Karpas-422 (cell line): ENCODE measurements at places on chromosomes 5 and 9.

GRCh38 chr5:152855441-152855840 is 450.4 kb upstream of the NMUR2 start:
- DNase-seq, result no peak

DNA sequence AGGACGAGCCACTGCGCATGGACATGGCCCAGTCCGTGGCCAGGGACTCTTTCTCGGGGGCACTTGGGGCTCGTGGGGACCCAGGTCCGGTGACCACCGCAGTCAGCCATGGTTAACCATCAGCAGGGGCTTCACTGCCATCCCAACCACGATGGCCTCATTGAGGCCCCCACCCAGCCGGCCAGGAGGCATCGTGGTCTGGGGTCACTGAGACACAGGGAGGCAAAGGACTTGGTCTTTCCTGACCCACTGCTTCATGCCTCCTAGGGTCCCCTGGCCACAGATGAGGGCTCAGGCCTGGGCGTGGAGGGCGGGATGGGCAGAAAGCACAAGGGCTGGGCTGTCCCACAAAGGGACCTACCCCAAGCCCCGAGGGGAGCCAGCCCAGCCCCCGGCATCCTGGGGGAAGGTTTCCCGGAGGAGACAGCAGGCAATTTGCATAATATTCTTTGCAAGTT is 6.6 kb downstream of the NACC2 start:
- no peak for DNase-seq

DNA sequence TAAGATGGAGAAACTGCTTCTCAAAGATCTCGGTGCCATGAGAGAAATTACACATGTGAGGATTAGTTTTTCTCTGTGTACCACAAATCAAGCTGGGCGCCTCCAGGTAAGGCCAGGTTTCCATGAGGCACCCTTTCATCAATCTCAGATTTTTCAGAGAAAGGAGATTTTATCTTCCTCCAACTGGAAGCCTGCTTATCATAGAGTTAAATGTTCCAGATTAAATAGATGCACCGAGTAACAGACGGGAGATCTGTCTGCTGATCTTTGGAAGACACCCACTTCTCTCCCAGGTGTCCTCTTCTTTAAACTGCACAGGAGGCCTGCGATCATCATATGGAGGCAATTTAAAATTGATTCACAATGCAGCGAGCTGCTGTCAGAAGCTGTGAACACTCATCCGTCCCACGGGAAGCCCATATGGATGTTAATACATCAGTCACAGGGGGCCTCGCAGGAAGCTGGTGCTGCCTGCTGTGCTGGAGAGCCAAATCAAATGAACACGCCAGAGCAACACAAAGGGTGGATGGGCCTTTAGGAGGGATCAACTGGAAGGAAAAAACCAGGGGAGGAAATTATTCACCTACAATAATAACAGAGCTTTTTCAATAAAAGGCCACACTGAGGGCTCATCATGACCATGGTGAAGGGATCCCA is 93.3 kb downstream of the TLE1 start:
- DNase-seq, result no peak

DNA sequence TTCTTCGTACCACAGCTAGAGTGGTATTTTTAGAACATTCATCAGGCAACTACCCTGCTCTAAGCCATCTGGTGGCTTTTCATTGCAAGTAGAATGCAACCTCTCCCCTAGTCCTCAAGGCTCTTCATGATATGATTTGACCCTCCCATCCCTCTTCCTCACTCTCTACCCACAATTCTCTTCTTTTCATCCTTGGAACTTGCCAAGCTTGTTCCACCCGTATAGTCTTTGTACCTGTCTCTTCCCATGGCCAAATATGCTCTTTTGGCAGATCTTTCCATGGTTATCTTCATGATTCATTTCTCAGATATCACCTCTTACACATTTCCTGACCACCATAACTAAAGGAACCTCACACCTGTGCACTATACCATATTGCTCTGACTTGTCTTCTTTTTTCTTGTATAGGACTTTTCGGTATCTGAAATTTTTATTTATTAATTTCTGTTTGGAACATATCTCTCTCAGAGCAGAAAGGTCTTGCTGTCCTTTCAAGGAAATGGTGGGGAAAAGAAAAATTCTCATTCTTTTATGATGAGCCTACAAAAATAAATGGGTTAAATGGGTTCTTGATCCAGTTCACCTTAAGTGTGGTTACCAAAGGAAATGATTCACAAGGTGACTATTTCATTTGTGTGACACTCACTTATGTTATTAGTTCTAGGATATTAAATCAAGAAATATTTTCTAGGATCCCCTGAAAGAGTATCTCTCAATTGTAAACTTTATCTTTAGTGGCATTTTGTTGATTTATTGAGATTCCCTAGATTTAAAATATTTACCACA is 3.7 kb upstream of the CD274 start:
- no peak for DNase-seq

- no peak for DNase-seq
Observed at GRCh38 chr9:81578606-81579005, 110.7 kb downstream of the TLE1 start.
